ENCODE measurements at places on chromosomes 13 and 19. TPM values are rescaled to one million over a fixed set of nuclear protein-coding genes. Genes with fewer than 3 reads are reported as not detected.

GRCh38 chr19:19524053-19524452, 4.7 kb upstream of the YJEFN3 start:
- DNase-seq = no peak

DNA sequence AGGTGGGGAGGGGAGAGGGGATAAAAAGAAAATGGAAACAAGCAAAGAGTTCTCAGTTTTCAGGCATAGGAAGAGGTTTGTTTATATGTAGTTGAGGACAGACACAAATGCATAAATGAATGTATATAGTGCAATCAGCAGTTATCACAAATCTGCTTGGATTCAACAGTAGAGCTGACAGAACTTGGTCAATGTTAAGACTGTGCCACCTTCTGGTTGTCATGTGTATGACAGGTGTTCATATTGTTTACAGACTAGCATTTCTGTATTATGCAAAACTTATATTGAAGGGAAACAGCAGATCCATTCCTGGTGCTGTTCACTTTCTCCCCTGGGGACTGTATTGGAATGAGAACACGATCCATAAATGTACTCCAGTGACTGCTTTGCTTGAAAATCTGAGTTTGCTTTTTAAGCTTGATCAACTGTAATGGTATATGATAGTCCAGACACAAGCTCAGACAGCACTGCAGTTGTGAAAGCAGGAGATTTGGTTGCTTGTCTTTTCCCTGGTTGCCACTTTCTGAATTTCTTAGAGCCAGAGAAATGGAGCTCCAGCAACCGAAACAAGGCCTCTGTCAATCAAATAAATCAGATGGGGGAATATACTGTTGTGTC, 319.5 kb upstream of the OBI1 start:
- DNase-seq = peak; percentile 75

DNA sequence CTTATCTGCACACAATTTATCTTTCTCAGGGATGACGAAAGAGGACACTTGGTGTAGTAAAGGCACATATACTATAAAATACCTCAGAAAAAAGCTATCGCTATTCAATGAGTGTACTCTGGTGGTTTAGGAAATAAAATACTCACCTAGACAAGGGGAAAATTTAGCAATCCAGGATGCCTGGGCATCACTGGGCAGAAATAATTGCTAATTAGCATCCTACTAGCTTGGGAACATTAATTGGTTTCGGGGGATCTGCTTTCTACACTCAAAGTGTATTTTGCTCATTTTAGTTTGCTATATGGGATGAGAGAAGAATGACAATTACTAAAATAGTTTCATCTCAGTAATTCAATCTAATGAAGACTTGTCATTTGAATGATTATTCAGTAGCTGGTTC, 60.3 kb downstream of the OLFM4 start:
- no peak for DNase-seq

DNA sequence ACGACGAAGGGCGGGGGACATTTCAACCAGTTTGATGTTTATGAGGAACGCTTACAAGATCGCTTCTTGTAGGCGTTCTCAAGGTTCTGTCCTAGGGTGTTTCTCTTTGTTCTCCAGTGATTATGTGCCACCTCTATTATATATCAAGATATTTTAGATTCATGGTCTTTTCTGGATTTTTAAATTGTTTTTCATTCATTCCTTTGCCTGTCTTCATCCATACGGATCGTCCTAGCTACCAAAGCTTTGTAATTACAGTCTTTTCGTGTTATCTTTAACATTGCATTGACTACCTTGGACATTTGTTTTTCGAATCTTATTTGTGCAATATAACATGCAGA, 342 bp upstream of the EID2 start:
- DNase-seq = no peak

DNA sequence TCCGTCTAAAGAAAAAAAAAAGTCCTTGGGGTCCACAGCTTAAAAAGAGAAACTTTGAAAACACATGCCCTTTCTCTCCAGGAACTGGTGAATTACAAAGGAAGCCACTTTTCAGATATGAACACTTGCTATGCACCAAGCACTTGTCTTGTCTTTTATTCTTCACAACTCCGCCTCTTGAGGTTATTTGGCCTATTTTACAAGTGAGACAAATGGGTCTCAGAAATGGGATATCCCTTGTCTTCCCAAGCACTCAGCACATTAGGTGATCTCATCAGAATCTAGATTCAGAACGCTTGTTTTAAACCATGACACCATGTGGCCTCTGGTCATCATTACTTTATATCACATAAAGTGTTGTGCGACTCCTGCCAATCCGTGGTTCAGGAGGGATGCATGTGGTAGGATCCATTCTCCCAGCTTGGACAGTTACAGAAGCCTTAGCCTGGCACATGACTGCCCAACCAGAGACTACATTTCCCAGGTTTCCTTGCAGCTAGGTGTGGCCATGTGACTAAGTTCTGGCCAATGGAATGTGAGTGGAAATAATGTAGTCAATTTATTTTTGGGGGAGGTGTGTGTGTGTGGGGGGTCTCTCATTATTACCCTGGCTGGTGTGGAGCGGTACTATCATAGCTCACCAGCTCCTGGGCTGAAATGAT, 13.9 kb downstream of the TSKS start:
- DNase-seq = peak; percentile 48

Gene ZNF793
- not detected for total RNA-seq

Gene EFNA2
- total RNA-seq = 0.31 TPM

Gene KLK4
- total RNA-seq = not detected

DNA sequence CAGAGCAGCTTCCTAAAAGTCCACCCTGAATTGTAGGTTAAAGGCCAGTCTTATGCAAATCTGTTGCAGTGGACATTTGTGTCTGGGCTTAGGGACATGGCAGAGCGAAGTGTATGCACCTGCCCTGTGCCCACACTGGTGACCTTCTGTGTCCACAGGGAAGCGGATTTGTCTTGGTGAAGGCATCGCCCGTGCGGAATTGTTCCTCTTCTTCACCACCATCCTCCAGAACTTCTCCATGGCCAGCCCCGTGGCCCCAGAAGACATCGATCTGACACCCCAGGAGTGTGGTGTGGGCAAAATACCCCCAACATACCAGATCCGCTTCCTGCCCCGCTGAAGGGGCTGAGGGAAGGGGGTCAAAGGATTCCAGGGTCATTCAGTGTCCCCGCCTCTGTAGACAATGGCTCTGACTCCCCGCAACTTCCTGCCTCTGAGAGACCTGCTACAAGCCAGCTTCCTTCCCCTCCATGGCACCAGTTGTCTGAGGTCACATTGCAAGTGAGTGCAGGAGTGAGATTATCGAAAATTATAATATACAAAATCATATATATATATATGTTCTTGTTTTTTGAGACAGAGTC, 25.5 kb downstream of the CYP2B6 start:
- no peak for DNase-seq

DNA sequence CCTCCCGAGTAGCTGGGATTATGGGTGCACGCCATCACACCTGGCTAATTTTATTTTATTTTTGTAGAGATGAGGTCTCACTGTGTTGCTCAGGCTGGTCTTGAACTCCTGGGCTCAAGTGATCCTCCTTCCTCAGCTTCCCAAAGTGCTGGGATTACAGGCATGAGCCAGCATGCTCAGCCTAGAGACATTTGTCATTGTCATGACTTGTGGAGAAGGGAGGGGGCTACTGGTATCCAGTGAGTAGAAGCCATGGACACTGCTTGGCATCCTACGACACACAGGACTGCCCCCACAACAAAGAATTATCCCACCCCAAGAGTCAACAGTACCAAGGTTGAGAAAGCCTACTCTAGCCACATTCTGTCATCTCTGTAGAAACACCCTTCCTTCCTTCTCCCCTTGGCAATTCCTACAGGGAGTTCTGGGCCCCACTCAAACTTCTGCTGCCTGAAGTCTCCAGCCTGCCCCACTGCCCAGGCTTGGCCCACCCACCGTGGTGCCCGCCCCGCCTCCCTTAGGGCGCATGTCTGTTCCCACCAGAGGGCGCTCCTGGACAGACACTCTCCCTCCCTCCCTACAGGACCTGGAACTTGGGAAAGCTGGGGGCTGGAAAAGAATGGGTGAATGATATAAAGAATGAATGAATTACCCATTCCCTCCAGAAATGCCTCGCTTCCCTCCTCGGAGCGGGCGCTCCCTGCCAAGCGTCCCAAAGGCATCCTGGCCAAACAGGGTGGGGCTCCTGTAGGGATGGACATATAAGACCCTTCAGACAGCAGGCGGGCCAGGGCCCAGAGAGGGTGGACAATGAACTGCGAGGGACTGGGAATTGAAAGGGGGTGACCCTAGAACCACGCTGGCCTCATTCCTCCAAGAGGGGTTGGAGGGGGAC, 5.5 kb upstream of the EMP3 start:
- peak; percentile 57 for DNase-seq

DNA sequence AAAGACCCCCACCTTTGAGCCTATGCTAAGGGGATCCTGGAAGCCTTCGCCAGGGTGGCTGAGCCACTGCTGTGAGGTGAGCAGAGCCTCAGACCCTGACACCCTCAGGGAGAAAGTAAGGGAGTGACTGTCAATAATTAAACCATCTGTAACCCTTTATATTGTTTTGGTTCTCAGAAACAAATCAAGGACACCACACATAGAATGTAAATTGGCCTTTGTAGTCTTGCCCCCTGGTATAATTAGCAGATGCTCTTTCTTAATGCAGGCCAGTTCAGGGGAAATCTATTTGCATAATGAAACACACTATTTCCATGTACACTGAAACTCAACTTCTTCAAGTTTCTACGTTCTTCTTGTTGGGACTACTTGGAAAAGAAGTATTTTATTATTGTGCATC, 127.7 kb upstream of the EDNRB start:
- no peak for DNase-seq

Gene FBXO27
- total RNA-seq = 44.0 TPM

- DNase-seq = no peak
Measured at GRCh38 chr13:25213715-25214114, 41.6 kb upstream of the AMER2 start.

Gene TSSK6
- 2.4 TPM for total RNA-seq

Gene CTXN1
- total RNA-seq = 27.0 TPM

Gene SIGLECL1
- not detected for total RNA-seq

Gene CEACAM19
- total RNA-seq = not detected

DNA sequence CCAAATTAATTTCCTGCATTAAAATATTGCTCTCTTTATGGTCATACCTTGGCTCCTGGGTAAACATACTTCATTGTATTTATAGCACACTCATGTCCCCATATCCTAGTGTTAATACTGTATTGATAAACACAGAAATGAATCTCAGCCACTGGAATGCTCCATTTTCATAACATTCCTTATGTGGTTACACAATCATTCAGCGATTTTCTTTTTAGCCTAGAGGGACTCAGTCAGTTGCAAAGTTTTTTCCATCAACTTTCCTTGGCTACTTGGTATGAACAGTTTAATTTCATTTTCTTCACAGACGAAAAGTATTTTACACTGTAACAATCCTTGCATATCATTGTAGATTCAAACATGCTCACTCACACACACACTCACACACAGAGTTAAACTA, 471.5 kb downstream of the FGF14 start:
- no peak for DNase-seq

DNA sequence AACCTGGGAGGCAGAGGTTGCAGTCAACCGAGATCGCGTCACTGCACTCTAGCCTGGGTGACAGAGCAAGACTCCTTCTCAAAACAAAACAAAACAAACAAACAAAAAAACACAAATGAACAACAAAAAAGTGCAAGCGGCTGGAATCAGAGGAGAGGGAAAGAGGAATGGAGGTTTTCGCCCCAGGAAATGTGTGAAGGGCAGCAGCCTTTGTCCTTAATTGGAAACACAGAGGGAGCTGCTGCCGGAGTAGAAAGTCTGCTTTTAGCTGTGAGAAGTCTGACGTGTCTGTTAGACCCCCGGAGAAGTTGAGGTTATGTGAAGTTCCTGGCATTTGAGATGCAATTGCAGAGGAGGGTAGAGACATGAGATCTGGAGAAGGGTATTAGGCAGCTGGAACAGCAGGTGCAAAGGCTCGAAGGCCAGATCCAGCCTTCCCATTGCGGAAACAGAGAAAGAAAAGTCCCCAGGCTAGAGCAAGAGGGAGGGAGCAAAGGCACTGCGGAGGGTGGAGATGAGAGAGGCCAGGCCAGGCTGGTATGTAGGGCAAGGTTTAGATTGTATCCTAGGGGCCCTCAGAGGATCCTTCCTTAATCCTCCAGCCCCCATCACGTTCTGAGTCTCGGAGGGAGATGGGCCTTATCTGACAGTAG, 473 bp downstream of the TMIGD2 start:
- no peak for DNase-seq

DNA sequence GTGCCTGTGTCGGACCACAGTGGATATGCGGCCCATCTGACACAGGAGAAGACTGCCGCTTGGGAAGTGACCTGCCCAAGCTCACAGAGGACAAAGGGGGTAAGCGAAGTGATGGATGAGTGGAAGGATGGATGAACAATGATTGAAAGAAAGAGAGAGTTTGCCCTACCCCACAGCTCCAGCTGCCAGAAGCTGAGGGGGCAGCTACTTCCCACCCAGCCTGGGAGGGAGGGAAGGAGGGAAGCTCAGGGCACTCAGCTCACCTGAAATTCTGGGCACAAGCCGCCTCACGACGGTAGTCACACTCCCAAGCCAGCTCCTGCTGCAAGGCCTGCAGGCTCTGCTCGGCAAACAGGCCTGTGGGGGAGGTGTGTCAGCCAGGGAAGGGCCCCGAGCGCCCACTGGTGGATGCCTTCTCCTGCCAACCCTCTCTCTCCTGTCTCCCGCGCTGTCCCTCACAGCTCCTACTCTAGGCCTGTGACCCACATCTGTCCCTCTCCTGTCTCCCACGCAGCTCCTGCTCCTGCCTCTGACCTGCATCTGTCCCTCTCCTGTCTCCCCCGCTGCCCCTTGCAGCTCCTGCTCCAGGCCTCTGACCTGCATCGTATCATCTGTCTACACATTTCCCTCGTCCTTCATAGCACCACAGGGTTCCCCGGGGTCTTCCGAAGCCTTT, 12.0 kb upstream of the NUMBL start:
- peak; percentile 89 for DNase-seq

GRCh38 chr19:48946463-48947257, 8.0 kb upstream of the BAX start:
- DNase-seq = no peak

Gene INSR
- 10.7 TPM for total RNA-seq

Gene CGB8
- total RNA-seq = not detected

Gene ZNF844
- 1.2 TPM for total RNA-seq

- DNase-seq = no peak
Measured at GRCh38 chr19:3467437-3468198, 12.7 kb downstream of the SMIM24 start.

DNA sequence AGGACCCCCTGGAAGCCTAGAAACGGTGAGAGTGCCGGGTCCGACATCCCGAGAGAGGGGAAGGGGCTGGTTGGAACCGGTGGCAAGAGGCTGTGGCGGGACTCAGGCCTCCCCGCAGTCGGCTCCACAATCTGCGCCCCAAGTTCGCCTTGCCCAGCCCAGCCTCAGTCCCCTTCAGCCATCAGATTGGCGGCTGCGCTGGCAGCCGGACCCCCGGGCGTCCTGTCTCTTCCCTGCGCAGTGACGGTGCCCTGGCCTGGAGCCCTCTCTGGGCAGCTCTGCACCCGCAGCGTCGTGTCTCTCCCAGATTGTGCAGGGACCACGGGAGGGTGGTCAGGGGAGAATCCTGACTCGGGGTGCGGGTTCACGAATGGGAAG, 315 bp downstream of the ZNF492 start:
- DNase-seq = no peak

- no peak for DNase-seq
Measured at GRCh38 chr13:20546556-20546955, 20.4 kb upstream of the IFT88 start.

Measured in G401 (cell line).